ENCODE measurements at places on chromosomes 2 and 18.

GRCh38 chr2:137705296-137705695 lies 259.0 kb upstream of the HNMT start:
- H3K27me3 ChIP-seq: no peaks in the 10 kb centered on the region
- DNase-seq: no peak
- H3K36me3 ChIP-seq: no peaks in the 10 kb centered on the region
- no peak overlapping the region for H3K4me3 ChIP-seq

GRCh38 chr2:201784563-201784962 lies 3.8 kb upstream of the ALS2 start:
- no peaks in the 10 kb centered on the region for H3K27me3 ChIP-seq
- no peak overlapping the region for H3K4me3 ChIP-seq
- DNase-seq: no peak
- H3K4me1 ChIP-seq: peaks cover 4% of the 10 kb centered on the region
- no peaks in the 10 kb centered on the region for H3K36me3 ChIP-seq

GRCh38 chr2:157246765-157247407 lies 10.6 kb upstream of the GALNT5 start:
- no peak overlapping the region for H3K4me3 ChIP-seq
- peaks cover 7% of the 10 kb centered on the region for H3K4me1 ChIP-seq
- peak; percentile 39 for DNase-seq
- H3K27ac ChIP-seq: peak overlapping the region; percentile 58

- H3K4me3 ChIP-seq: peak overlapping the region; percentile 66
- H3K4me1 ChIP-seq: peaks cover 6% of the 10 kb centered on the region
- H3K27me3 ChIP-seq: no peaks in the 10 kb centered on the region
- no peak overlapping the region for H3K27ac ChIP-seq
Measured at GRCh38 chr2:38876407-38876806, 631 bp downstream of the MORN2 start.

GRCh38 chr2:147374423-147374811 lies 470.4 kb upstream of the ACVR2A start:
- H3K4me3 ChIP-seq: no peak overlapping the region
- no peak overlapping the region for H3K27ac ChIP-seq
- no peaks in the 10 kb centered on the region for H3K36me3 ChIP-seq
